NCI-H510A treated with DMSO at 0.1 percent for 48 hours (cell line): ENCODE measurements at places on chromosomes 5 and 9.

DNA sequence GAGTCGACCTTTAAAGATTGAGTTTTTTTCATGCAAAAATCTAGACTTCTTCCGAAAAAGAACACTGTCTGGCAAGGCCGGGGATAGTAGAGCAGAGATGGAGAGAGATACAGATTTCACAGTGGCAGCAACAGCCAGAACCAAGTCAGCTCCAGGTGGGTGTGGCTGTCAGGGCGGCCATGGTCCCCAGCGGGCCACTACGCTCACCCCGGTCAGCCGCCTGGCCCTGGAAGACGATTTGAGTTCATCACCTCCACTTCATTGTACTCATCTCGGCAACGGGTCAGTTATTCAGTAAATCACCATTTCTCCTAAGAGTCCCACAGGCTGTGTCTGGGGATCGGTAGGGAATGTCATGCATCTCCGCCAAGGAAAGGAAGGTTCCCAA, 53.0 kb downstream of the ZNF354C start:
- DNase-seq, result no peak

DNA sequence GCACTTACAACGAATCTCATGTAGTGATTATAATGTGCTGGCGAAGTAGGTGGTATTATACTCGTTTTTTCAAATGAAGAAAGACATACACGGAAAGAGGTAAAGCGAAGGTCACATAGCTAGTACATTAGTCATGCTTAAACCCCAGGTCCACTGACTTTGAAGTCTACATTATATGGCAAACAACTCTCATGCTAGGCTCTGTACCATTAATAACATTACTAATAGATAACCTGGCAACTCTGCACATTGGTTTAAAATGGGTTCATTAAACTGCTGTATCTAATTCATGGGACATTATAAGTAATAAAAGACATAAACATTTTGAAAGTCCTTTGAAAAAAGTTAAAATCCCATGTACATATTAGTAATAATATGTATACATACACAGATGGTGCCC, 21.2 kb downstream of the FYB1 start:
- no peak for DNase-seq

- DNase-seq, result no peak
Measured at GRCh38 chr9:78565481-78565880, 268.6 kb downstream of the PSAT1 start.

GRCh38 chr9:112044186-112044585, 130.9 kb downstream of the SUSD1 start:
- DNase-seq, result no peak
